ACHN (cell line): ENCODE measurements at places on chromosomes 12 and 14.

GRCh38 chr14:36931791-36932190 is 240.6 kb downstream of the SLC25A21 start:
- DNase-seq = no peak

DNA sequence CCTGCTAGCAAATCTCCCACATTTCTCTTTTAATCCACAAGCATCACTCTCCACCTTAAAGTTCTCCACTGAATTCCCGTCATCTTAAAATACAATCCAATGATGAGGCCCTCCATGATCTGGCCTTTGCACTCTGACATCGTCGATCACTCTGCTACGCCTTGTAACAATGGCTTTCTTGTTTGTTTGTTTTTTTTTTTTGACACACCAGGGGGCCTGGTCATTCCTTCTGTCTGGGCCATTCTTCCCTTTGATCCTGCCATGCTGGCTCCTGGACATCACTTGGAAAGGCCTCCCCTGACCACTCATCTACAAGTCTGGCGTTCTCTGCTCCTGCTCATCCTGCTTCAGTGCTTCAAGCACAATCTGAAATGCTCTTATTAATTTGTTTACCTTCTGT is 233.5 kb downstream of the PPM1H start:
- no peak for DNase-seq

DNA sequence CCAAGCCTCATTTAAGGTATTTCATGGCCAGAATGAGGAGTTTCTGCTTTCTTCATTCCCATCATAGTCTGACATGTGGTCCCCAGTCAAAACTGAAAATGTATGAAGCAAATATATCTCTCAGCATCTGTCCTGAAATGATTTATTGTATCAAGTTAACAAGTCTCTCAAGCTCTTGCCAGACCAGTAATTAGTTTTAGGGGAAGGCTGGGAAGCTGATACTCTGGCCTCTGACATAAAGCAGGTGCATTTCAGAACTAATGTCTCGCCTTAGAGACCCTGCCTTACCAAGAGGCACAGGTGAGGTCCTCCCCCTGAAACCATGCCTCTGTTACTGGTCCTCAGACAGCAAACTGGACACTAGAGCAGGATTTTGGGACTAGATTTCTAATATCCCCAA is 266.5 kb downstream of the SLC15A4 start:
- no peak for DNase-seq

DNA sequence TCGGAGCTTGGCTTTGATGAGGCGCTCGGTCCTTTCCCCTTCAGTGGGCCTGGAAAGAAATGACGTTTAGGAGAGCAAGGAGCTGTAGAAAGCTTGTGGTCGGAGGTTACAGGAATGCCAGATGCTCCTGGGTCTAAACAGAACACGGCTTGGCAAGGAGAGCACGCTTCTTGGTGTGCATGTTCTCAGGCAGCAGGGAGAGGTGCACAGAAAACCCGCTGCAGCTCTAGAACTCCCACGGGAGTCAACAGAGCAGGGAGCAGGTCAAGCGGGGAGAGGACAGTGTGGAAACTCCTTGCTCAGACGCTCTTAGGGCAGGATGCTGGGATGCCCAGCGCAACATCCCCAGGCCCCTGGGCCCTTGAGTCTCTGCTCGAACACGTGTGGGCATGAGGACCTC is 51.0 kb downstream of the SSH1 start:
- no peak for DNase-seq

DNA sequence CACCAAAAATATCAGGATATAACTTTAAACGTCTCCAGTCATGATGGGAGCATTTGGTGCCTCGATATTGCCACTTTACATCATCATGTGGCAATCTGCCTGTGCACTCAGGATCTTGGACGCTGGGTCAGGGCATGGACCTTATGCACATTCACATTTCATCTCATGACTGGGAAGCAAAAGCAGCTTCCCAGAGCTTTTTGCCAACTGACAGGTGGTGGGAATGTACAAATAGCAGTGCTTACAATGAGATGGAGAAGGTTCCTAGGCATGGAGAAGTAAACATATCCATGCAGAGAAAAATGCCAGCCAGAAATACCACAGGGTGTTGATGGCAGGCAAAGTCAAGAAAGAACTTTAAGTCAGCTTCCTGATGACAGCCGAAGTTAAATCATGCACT is 30.3 kb downstream of the EFCAB11 start:
- DNase-seq = no peak

DNA sequence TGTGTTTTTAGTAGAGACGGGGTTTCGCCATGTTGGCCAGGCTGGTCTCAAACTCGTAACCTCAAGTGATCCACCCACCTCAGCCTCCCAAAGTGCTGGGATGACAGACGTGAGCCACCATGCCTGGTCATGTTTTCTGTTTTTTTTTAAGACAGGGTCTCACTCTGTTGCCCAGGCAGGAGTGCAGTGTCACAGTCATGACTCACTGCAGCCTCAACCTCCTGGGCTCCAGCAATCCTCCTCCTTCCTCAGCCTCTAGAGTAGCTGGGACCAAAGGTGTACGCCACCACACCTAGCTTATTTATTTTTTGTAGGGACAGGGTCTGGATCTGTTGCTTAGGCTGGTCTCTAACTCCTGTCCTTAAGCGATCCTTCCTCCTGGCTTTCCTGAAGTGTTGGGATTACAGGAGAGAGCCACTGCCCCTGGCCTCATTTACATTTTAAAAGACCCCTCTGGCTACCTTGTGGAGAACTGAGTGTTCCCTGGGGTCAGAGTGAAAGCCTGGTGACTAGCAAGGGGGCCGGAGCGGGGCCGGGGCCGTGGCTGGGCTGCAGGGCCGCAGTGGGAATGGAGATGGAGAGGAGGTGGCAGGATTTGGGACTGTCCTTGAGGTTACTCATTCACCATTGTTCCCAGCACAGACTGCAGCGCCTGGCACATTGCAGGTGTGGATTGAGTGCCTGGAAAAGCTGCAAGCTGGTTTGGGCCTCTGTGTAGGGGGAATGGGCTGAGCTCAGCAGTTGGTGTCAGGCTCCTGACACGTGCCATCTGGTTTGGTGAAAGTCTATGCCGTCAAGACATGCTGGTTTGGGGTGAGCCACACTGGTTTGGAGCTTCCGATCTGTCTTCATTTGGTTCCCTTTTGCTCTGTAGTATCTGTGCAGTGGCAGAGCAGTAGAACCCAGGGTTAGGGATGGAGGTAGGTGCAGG is 18.1 kb downstream of the KMT5A start:
- DNase-seq = no peak

- DNase-seq = peak; percentile 70
Measured at GRCh38 chr12:124921200-124922031, 7.0 kb upstream of the UBC start.

- no peak for DNase-seq
Measured at GRCh38 chr14:23358553-23359166, 6.0 kb upstream of the SLC22A17 start.

GRCh38 chr12:131408484-131408883 is 302.4 kb upstream of the SFSWAP start:
- DNase-seq = no peak

- no peak for DNase-seq
Measured at GRCh38 chr14:94897082-94897481, 127.2 kb upstream of the GSC start.

- no peak for DNase-seq
Measured at GRCh38 chr14:74109369-74109768, 24.6 kb downstream of the LIN52 start.

DNA sequence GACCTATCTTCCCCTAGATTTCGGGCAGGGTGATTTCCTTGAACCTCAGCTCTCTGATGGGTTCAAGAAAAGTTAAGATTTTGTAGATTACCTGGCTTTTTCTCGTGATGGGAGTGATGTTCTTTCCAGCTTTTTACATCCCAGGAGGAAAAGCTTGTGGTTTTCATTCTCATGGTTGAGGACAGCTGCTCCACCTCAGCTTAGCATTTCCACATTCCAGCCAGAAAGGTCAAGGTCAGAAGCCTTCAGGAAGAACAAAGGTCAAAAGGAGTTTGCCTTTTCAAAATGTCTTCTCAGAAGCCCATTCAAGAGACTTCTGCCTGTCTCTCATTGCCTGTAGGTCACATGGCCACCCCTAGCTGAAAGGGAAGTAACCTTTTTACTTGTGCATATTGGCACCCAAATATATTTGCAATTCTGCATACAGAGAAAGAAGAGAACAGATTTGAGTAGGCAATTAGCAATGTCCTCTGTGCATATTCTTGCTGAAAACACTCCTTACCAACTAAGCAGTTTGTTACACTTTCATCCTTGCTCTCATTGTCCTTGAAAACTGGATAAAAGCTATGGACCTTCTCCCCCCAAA is 6.6 kb upstream of the ADGRD1 start:
- DNase-seq = no peak

- no peak for DNase-seq
Measured at GRCh38 chr14:103856105-103856504, 8.7 kb upstream of the PPP1R13B start.

DNA sequence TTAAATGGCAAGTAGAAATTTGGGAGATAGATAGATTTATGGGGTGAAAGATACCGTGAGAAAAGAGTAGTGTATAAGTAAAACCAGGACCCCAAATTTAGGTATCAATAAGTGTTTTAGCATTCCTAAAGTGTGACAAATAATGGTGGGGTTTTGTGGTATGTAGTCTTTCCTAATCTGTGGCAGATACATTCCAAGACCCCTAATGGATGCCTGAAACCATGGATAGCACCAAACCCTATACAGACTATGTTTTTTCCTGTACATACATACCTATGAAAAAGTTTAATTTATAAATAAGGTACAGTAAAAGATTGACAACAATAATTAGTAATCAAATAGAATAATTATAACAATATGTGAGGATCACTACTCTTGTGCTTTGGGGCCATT is 14.4 kb upstream of the TCP11L2 start:
- no peak for DNase-seq

DNA sequence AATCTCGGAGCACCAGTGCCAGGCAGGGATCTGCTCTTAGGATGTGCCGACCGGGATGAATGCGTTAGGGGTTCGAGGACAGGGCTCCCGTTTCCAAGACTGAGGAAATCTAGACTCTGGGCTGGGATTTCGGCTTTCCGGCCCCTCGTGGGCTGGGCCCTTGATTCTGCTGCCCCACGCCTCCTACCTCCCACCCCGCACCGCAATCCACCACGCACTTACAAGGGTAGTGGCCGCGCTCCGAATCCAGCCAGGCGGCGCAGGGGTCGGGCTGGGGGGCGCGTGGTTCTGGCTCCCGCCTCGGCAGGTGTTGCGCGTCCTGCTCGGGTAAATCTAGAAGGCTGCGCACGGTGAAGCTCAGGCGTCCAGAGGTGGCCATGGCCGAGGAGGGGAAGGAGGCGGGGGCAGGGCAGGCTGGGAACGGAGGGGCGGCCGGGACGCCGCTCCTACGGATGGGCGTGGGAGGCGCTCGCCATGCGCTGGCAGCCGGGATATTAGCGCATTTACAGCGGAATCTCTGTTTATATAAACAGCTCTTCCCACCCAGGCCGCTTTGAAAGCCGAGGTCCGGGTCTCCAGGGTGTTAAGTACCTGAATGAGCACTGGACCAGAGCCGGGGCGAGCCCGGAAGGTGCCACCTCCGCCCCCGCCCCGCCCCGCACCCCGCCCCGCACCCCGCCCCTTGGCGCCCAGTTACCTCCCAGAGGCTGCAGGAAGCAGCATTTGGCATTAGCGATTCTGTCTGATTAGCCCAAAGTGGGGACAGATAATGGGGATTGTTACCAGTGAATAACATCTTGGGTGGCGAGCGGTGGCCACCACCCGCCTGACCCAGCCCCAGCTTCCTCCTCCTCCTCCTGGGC is at the start of gene NKX2-8:
NKX2-8 (minus strand) TSS at position 604 of the 863 bp plus-strand sequence; CDS start at position 379, 225 bp downstream.
- DNase-seq = no peak

DNA sequence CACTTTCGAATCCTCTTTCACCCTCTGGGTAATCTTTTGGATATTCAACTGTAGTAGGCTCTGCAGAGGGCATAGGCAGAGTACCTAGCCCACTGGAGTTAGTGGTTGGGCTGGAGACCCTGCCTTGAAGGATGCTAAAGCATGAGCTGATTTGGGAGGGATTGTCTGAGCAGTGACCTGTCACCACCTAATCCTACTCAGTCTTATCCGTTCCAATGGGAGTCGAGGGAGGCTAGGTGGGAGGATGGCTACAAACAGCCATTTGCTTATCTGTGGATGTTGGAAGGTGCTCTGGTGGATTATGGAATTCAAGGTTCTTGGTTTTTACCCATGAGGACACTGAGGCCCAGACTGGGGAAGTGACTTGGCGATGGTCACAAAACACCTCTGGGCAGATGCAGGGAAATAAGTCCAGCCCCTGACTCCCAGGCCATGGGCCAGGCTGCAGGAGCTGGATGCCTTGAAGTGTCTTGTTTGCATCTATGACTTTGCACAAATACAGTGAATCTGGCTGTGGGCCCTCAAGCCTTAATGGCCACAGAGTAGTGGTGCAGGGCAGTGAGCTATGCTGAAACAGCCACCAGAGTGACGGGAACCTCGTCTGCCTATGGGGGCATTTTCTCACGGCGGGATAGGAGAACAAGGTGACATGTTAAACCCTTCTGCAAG is 3.7 kb downstream of the KMT5A start:
- DNase-seq = no peak

DNA sequence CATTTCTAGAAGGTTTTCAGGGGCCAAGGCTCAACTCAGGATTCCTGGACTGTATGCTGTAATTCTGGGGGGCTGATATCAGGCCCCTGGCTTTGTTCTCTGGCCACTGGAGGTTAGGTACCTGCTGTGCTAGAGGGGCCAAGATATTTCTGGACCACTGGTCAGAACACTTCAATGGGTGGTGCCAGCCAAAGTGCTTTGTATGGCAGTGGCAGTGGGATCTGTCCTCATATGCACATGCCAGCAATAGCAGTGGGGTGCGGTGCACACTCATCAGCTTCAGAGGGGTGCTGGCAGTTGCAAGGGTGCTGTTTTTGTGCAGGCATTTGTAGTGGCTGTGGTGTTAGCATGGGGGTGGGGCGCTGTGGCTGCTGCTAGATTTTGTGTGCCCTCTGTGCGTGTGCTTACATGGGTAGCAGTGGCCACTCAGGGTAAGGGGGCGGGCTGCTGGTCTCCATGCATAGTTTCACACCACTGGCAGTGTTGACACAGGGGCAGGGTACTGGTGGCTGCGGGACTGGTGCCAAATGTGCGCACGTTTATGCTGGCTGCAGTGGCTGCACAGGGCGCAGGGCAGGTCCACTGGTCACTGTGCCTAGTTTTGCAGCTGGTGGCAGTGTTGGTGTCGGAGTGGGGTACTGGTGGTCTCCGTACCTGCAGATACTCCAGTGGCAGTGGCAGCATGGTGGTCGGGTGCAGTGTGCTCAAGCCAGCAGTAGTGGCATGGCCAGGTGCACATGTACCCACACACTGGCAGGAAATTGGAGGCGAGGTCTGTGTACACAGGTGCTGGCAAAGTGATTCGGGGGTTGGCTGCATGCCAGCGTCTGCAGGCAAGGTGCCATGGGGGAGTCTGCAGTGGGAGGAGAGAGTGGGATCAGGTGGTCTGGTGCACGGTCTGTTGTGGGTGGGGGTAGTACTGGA is 12.6 kb downstream of the NOPCHAP1 start:
- DNase-seq = no peak
